M059J (cell line): ENCODE measurements at places on chromosomes 2 and 18.

DNA sequence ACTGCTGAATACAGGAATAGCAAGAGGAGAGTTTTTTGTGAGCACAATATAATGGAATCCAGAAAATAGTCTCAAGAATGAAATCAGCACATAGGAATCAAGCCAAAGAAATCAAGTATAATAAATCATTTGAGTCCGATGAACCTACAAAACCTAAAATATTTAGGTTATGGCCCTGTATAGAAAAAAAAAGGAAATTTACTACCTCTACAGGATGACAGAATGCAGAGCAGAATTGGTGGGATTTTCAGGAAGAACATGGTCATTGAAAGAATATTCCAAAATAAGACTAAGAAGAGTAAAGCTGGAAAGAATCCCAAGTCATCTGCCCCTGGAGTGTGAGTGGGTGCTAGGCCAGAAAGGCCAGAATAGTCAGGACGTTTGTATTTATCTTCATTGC, 1041.2 kb upstream of the CDH2 start:
- DNase-seq, result no peak

GRCh38 chr18:59376351-59376935, 17.4 kb upstream of the LMAN1 start:
- DNase-seq, result no peak

GRCh38 chr2:240208631-240209211, 68.3 kb upstream of the OTOS start:
- peak; percentile 43 for DNase-seq

DNA sequence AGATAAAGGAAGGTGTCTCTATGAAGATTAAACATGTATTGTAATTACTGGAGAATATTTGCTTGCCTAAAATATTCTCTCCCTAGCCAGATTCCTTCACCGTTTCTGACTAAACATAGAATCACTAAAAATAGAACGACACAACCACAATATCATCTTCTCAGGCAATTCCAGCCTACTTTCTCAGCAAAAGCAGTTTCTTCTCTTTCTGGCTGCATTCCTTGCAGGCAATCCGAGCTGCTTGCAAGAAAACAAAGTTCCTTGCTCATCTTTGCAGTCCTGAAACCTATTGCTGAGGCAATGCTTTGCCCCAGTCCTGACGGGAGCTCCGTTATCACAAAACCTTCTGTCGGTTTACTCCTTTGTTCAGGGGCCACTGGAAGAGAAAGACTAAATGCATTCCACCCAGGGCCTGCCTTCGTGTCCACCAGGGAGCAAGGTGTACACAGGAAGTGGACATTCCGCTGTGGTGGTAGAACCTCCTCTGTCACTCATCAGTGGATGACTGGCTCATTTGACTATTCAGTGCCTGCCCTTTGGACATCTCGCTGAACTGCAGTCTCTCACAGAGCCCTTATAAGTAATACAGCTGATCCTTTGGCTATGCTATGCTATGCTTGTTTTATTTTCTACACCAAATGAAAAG, 239.2 kb upstream of the DOK6 start:
- DNase-seq, result peak; percentile 26

DNA sequence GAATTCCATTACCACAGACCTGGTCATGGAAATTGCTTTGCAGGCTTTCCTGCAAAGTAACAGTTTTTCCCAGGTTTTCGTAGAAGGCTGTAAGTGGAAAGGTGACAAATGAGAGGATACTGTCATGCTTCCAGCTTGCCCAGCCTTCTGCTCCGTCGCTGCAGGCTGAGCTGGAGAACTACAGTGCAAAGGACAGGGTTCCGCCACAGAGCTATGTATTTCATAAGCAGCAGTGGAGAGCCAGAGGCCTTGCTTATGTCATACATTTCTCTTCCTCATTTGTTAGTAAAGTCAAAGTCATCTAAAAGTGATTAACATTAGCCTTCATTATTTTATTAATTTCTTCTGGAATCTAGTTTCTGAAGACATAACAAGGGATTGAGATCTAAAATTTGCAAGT, 72.9 kb upstream of the RBM44 start:
- DNase-seq, result no peak

GRCh38 chr2:89767572-89768435, 1076.3 kb downstream of the RPIA start:
- DNase-seq, result no peak

DNA sequence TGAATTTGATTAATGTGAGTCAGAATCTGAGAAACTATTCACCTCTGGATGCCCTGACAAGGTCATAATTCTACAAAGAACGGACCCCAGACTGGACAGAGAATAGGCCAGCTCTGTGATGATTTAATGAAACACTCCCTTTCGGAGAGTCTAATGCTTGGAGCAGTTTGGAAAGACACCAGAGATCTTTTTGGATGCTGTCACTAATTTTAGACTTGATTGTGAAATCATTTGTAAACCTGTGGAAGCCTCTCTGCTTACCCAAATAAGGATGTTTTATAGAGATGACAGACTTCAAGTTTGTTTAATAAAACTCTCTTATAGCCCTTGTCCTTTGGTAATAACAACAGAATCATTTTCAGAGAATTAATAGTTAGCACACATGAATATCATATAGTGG, 83.5 kb downstream of the MYL12B start:
- peak; percentile 44 for DNase-seq

- no peak for DNase-seq
Measured at GRCh38 chr2:165547900-165548299, 78.4 kb downstream of the CSRNP3 start.

DNA sequence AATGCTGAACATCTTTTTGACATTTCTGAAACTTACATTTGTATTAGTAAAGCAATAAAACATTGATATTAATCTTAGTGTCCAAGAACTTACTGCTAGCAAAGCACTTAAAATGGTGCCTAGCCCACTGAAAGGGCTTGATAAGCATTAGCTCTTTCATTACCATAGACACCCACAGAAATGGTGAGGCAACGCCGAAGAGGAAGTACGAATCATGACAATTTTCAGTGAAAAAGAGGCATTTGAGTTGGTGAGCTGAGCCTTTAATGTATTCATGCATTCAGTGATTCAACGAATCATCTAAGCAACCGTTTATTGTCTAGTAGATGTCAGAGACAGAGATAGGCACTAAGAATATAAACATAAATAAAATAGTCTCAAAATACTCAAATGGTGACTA, 101.1 kb downstream of the PIGN start:
- peak; percentile 37 for DNase-seq
